ENCODE measurements at places on chromosomes 1 and 21.
A peak's percentile ranks its signal among the peaks of the same experiment; 100 is the strongest.

DNA sequence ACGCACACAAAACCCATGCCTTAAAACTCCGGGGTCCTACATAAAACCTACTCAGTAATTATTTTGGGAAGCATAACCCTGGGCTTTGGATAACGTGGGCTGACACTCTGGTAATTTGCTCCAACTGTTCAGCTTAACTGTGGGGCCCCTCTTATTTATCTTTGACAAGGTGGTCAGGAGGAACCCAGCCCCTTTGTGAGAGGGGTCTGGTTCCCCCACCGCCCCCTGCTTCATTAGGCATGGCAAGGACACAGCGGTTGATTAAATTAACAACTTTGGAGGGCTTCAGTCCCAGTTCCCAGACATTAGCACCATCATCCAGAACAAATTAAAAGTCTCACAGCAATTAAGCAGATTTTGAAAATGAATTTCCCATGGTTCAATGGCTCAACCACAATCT, 14.7 kb downstream of the WLS start:
- DNase-seq = no peak

- no peak for DNase-seq
Observed at GRCh38 chr1:15033264-15033663, 120.3 kb upstream of the TMEM51 start.

- no peak for DNase-seq
Observed at GRCh38 chr1:64172458-64172983, 30.9 kb upstream of the UBE2U start.

DNA sequence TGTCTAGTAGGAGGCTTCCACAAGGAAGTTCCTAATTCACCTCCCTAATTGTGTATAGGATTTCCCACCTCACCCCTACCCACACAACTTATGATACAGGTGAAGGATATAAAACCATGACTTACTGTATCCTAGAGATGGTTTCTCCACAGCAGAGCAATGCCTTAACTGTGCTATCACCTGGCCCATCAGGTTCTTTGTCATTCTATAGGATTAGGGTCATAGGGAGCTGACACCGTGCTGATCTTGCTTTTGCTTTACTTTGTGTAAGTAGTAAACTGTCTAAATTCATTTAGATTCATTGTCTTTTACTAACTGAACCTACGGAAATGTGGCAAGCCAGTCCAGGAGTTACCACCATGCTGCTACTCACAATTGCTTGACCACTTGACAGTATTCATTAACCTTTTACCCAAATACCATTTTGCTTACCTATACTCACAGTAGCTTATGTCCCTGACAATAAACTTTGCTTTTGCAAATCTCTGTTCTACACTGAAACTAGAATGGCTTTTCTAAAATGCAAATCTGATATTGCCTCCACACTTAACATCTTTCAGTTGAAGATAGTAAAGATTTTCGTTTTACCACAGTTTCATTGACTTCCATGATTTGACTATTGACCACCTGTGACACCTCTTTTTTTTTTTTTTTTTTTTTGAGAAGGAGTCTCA, 147.6 kb downstream of the IFI44 start:
- DNase-seq = no peak

GRCh38 chr1:230715510-230715909, 1.6 kb upstream of the AGT start:
- DNase-seq = no peak

DNA sequence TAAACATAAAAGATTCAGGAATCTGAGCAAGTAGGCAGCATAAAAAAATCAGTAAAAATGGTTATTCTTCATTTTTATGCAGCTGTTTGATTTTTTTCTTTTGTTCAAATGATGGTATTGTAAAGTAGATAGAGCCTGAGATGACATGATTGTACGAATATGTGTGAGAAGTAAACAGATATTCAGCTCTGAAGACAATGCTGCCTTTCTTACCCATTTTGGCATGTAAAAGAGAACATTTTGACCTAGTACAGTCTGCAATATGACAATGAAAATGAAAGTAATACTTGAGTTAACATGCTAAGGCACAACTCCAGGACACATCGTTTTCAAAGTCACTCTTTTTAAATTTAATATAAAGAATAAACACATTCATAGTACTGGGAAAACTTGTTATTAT, 95.7 kb upstream of the NCAM2 start:
- no peak for DNase-seq

GRCh38 chr1:32052887-32053286, 19.9 kb upstream of the TMEM39B start:
- DNase-seq = no peak

DNA sequence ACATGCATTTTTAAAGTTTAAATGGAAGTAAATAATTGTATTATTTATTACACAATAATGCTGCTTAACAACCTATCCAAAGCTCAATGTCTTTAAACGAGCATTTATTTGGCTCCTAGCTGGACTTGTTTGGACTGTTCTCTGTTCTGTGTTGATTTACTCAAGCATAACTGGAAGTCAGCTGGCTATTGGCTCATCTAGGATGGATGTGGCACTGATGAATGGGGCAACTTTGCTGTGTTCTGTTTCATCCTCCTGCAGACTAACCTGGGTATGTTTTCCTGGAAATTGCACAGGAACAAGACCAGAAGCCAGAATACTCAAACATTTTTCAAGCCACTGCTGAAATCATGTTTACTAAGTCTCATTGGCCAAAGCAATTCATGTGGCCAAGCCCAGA, 70.8 kb upstream of the HSD17B7 start:
- DNase-seq = no peak

GRCh38 chr1:192601567-192601966, 26.0 kb downstream of the RGS1 start:
- no peak for DNase-seq

GRCh38 chr1:32963746-32964460, 706 bp downstream of the RNF19B start:
- no peak for DNase-seq

DNA sequence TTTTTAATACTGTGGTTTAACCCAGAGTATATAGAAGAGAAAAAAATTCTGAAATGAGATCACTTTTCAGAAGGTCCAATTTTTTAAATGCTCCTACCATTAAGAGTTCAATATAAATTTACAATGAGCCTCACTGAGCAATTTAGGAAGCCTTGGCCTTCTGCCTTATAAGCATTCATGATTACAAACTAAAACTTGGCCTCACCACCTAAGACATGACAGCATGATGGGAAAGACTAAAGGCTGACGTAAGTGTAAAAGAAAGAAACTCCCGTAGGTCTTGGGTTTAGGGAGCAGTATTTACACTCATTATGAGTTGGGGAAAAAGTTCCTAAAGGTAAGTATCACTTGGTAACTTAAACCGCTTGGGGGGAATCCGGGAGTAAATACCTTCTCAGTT, 70.7 kb upstream of the ESRRG start:
- DNase-seq = no peak

DNA sequence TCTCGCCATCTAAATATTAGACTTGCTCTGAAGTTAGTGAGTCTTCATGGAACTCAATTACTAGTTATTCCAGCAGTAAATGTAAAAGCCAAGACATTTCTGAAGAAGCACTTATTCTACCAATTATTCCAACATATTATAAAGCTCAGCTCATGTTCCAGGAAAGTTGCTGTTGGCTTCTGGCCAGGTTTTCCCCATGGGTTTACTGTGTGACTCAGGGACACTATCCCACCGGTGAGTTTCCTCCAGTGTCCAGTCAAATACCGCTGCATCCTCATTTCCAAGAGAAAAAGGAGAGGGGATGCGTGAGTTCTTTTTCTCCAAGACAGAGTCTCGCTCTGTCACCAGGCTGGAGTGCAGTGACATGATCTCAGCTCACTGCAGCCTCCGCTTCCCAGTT, 9.2 kb upstream of the HHIPL2 start:
- DNase-seq = no peak

- DNase-seq = peak; percentile 97
Observed at GRCh38 chr1:11099310-11100148, at the start of gene EXOSC10. TSS of gene EXOSC10 (minus strand) at chr1:11099869. CDS start at chr1:11099831, 38 bp downstream.

DNA sequence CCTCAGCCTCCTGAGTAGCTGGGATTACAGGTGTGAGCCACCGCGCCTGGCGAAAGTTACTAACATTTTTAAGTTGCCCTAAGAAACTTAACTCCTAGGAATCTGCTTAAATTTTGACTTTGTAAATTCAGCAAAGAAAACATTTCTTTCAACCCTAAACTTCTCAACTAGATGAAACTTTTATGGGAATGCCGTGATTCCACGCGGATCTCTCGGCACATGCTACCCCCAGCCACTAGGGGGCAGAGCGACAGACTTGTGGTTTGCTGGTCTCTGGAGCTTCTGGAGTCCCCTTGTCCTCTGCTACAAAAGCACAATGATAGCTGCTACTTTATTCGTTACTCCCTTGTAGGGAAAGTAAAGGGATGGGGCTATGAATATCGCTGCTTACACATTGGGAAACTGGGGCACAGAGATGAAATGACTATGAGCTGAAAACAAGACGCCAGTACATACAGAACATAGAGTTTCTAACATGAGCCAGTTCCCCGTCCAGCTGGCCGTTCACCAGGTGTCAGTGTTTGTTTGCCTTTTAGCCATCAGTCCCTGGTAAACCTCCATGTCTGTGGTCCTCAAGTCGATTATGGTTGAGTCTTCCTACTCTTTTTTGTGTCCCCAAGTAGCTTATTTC, 114.7 kb downstream of the PBX1 start:
- no peak for DNase-seq

DNA sequence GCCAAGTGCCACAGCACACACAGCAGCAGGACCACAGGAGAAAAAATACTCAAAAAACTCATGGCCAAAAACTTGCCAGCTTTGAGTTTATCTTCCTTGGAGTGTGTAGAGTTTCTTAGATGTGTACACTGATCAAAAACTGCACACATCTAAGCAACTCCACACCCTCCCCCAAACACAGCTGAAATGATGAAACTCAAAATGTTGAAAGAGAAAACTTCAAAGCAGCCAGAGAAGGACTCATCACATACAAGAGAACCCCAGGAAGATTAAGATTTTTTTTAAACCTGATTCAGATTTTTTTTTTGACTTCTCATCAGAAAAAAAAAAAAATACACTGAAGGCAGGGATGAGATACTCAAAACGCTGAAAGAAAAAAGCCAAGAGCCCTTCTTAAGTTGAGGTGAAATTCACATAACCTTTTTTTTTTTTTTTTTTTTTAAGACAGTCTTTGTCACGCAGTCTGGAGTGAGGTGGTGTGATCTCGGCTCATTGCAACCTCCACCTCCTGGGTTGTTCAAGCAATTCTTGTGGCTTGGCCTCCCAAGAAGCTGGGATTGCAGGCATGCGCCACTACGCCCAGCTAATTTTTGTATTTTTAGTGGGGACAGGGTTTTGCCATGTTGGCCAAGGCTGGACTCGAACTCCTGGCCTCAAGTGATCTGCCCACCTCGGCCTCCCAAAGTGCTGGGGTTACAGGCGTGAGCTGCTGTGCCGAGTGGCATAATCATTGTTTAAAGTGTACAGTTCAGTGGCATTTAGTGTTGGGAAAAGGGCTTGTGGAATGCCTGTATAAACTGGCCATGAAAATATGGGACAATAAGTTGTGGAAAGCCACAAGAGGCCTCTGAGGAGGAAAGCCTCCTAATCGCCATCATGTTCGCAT, 20.9 kb upstream of the PDXK start:
- DNase-seq = peak; percentile 36

DNA sequence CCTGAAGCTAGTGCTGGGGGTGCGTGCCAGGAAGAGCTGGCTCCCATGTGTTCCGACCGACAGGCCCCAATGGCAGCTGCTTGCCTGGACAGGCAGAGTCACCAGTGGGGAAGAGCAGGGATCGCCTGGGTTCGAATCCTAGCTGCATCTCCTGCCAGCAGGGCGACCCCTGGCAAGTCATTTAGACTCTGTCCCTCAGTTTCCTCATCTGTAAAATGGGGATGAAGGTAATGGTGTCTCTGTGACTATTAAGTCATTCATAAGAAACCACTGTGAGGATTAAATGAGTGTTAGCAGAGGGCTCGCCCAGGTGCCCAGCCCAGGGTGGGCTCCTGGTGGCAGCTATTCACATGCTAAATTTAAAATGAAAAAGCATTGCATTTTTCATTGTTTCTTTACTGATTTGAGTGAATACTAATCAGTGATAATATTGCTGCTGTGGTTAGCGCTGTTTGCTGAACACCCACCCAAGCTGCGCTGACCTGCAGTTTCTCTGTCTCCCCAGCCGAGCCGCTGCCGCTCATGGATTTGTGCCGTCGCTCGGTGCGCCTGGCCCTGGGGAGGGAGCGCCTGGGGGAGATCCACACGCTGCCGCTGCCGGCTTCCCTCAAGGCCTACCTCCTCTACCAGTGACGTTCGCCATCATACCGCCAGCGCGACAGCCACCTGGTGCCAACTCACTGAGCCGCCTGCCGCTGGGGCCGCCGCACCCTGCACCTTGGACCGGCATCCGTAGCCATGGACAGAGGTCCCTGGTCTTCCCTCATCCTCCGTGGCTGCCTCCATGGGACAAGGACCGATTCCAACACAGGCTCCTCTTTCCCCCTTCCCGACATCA, 74.5 kb downstream of the SPSB1 start:
- no peak for DNase-seq

- DNase-seq = no peak
Observed at GRCh38 chr1:36157973-36158826, 2.2 kb downstream of the MAP7D1 start.

DNA sequence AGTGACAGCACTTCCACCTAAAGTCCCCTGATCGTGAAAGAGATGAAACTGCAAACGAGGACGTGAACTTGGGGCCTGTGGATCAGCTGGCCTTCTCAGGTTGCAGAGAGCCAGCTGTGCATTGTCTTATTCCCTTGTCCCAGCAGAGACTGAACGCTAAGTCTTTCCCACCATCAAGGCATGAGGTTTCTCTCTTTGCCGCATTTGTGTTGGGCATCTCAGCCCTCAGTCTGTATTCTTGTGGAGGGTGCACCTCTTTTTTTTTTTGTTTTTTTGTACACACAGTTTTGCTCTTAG, 71.4 kb downstream of the KIF26B start:
- DNase-seq = no peak

- DNase-seq = no peak
Observed at GRCh38 chr21:45404730-45405270, at the start of gene COL18A1. TSS of gene COL18A1 (plus strand) at chr21:45405165. CDS start at chr21:45405231, 66 bp downstream.

DNA sequence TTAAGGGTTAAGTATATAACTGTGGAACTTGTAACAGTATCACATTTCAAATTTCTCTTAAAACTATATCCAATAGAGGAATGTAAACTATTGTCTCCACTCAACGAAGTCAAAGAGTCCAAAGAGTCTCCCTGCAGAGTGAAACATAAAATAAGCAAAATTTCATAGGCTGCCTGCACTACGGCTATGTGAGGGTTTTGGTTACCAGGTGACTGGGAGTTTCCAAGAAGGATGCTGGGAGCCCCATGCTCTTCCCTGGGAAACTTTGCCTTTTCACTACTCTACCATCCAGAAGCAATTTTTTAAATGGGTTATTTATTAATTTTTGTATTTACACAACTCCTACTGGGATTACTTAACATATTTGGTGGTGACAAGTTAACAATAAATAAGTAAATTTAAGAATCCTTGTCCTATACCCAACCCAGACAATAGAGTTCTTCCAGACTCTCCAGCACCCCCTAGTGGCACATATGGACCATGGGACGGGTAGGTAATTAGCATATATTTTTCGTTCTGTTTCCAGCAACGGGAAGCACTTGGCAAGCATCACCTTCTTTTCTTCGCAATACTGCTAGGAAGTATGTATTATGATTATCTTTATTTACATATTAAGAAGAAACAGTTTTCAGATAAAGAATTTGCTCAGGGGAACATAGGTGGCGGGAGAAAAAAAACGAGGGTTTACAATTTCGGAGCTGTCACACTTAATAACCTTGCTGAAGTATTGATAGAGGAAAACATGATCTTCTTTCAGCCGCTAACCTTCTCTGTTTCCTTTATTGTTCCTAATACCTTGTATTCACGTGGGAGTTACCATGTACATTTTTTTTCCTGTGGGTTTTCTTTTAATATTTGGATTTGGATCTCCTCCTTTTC, 3.5 kb downstream of the FMO2 start:
- no peak for DNase-seq

Measured in chondrocyte (in vitro differentiated cells).